ENCODE measurements at places on chromosomes 1 and 21. TPM values are rescaled to one million over a fixed set of nuclear protein-coding genes. Genes with fewer than 3 reads are reported as not detected.

Gene SPRR2F
- not detected for total RNA-seq

Gene PTGER3
- not detected for total RNA-seq

Gene CRYAA
- not detected for total RNA-seq

Gene RNU1-2
- total RNA-seq = under 0.01 TPM

Gene AGO1
- total RNA-seq = 9.7 TPM

Gene NUF2
- total RNA-seq = 5.3 TPM

Gene IFFO2
- 12.6 TPM for total RNA-seq

Gene FAM151A
- total RNA-seq = not detected

Gene NPR1
- total RNA-seq = 56.5 TPM

Gene SYPL2
- not detected for total RNA-seq

Gene CCDC30
- 0.28 TPM for total RNA-seq
